SK-N-DZ (cell line): ENCODE measurements at places on chromosomes 2 and 18.

- DNase-seq = no peak
These were observed 340.1 kb downstream of the CLIP4 start for GRCh38 chr2:29455200-29455860.

DNA sequence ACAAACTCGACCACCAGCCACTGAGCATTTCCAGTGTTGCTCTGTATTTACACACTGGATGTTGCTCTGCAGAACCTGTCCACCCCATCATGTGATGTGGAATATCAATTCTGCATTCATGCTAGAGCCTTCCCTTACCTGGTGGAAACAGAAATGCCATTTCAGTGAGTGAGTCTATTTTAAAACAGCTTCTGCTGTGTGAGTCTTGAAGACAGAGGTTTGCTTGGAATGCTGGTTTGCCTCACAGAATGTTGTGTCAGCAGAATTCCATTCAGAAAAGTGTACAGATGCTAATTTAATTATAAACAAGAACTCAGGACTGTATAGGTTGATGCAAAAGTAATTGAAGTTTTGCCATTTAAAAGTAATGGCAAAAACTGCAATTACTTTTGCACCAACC is 118.3 kb downstream of the MAP3K20 start:
- DNase-seq = no peak

DNA sequence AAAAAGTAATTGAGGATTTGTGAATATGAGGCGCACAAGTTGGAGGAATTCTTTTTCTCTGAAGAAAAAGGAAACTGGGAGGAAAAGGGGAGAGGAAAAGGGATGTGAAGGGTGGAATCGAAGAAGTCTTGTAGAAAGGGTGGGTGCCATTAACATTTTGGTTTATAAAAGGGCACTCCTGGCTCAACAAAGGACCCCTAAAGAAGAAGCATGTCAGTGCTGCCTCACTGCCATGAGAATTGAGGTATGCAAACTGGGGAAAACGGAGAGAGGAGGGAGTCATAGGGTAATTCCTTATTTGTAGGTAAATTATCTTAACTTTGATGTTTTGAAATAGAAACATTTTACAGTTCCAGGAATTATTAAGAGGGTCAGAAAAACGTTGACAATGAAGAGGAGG is 207.2 kb downstream of the NAPG start:
- no peak for DNase-seq

- DNase-seq = no peak
These were observed 3.5 kb upstream of the ASXL2 start for GRCh38 chr2:25881764-25882163.

- no peak for DNase-seq
These were observed 24.8 kb downstream of the CYTIP start for GRCh38 chr2:157419031-157419575.

DNA sequence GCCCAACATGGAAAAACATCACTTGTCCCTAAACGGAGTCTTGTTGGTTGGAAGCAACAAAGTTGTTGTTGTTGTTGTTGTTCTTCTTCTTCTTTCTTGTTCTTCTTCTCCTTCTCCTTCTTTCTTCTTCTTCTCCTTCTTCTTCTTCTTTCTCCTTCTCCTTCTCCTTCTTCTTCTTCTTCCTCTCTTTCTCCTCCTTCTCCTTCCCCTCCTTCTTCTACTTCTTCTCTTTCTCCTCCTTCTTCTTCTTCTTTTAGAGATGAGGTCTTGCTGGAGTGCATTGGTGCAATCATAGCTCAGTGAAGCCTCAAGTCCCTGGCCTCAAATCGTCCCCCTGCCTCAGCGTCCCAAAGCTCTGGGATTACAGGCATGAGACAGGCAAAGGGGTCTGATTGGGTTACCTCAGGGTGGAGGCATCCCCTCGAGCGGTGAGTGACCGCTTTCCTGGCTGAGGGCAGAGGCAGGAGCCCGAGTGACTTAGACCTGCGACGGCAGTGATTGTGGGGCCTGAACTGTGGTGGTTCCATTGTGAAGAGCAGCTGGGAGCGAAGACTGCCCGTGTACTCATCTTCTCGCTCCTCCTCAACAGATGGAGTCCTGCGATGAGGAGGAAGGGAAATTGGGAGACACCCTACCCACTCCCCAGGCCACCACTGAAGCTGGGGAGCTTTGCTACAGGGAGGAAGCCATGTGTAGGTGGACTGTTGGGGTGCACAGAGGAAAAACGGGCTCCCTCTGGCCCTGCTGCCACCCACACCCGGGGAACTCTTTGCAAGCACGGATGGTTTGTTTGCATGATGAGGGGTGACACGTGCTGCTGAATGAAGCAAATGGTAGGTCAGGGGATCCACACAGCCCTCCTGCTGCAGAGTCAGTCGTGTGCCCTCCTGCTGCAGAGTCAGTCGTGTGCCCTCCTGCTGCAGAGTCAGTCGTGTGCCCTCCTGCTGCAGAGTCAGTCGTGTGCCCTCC is 7.0 kb upstream of the PER2 start:
- no peak for DNase-seq

- DNase-seq = no peak
These were observed 161.8 kb downstream of the LNPK start for GRCh38 chr2:175840256-175840655.

GRCh38 chr18:2805970-2806943 is 40.5 kb upstream of the EMILIN2 start:
- no peak for DNase-seq

GRCh38 chr2:216418981-216419380 is 6.7 kb downstream of the SMARCAL1 start:
- DNase-seq = no peak

- DNase-seq = no peak
These were observed 71.9 kb downstream of the MYL12B start for GRCh38 chr18:3333721-3334386.
